Ecto neural progenitor cell (in vitro differentiated cells): ENCODE measurements at places on chromosomes 3 and 15.

GRCh38 chr3:65960087-65960486 lies 78.6 kb downstream of the MAGI1 start:
- no peak for DNase-seq

GRCh38 chr3:133754455-133754854 lies 8.3 kb downstream of the TF start:
- no peak for DNase-seq

- DNase-seq, result no peak
These were observed at the start of gene MAPKAPK3 for GRCh38 chr3:50617096-50617791. MAPKAPK3 (plus strand) TSS chr3:50617151; CDS start chr3:50617566, 415 bp downstream.

DNA sequence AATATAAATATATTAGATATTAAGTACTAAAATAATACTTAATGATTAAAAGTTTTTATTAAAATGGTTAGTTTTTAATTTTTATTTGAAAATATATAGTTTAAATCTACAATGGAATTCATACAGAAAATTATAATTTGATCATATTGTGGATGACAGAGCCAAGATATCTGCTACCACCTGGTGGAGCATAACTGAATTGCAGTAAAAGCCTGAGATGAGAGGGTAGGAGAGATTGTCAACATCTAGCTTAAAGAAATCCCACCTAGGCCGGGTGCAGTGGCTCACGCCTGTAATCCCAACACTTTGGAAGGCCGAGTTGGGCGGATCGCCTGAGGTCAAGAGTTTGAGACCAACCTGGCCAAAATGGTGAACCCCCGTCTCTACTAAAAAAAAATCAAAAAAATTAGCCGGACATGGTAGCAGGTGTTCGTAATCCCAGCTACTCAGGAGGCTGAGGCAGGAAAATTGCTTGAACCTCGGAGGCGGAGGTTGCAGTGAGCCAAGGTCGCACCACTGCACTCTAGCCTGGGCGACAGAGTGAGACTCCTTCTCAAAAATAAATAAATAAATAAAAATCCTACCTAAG lies 25.1 kb upstream of the CSTA start:
- no peak for DNase-seq

- no peak for DNase-seq
These were observed 13.2 kb upstream of the CPEB1 start for GRCh38 chr15:82660378-82660777.

GRCh38 chr15:56856934-56857333 lies 61.5 kb upstream of the TCF12 start:
- DNase-seq, result no peak

DNA sequence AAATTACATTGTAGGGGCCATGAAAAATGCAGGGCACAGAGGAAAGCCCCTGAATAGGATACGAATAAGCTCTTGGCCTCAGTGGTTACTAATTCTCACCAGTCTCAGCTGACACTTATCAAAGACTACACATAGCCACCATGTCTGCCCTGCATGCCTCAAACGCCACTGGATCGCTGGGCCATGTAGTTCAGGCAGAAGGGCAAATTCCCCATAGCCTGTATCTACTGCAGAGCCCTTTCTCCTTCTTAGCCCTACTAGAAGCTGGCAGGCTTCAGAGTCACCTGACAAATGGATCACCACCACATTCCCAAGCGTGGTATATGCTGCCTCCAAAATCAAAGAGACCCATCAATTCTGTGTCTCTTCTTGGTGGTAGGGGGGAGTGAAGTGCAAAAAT lies 177.4 kb downstream of the MINAR1 start:
- DNase-seq, result no peak

- DNase-seq, result no peak
These were observed 36.2 kb downstream of the CDCP1 start for GRCh38 chr3:45109771-45110508.

DNA sequence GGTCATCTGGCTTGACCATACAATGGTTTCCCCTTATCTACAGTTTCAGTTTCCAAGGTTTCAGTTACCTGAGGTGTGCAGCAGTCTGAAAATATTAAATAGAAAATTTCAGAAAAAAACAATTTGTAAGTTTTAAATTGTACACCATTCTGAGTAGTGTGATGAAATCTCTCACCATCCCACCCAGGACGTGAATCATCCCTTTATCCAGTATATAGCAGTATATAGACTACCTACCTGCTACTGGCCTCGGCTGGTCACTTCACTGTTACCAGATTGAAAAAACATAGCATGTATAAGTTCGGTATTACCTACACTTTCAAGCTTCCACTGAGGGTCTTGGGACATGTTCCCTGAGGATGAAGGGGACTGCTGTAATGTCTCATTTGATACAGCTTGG lies 12.0 kb downstream of the ARIH1 start:
- DNase-seq, result no peak

- DNase-seq, result no peak
These were observed 262.5 kb downstream of the SCAPER start for GRCh38 chr15:76642671-76643070.

GRCh38 chr3:53346514-53346913 lies 829 bp downstream of the DCP1A start:
- DNase-seq, result no peak

DNA sequence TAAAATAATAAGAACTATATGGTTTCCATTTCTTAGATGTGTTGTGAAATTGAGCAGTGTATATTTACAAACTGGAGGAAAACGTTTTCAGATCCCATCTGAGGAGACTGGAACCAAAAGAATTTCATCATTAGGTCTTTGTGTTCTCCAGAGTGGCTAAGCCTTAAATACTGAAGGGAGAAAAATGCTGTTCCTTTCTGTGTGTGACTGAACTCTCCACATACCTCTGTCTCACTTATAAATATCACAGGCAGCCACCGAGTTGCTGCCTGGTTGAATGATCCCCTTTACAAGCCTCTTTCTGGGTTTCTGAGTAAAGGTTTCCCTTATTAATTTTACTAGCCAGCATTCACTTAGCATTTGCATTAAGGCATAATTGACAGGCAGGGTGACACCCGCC lies 913.9 kb upstream of the NR2F2 start:
- DNase-seq, result no peak
